Dorsolateral prefrontal cortex (tissue), 122 donors: ENCODE measurements at places on chromosomes 7 and 10. TPM values are rescaled to one million over a fixed set of nuclear protein-coding genes. Genes with fewer than 3 reads are reported as not detected.

ZNF503 gene
- total RNA-seq: 12.0 TPM

NT5C2 gene
- total RNA-seq: 87.8 TPM

LRMDA gene
- total RNA-seq: 18.9 TPM

SLC13A1 gene
- not detected for total RNA-seq

KCNIP2 gene
- 109 TPM for total RNA-seq

RPP30 gene
- 36.6 TPM for total RNA-seq

UPK3B gene
- 2.6 TPM for total RNA-seq

IFIT1B gene
- total RNA-seq: 0.92 TPM

ZC3HAV1L gene
- total RNA-seq: 3.3 TPM

GRCh38 chr7:136502162-136502561 is 366.3 kb upstream of the CHRM2 start:
- no peak for DNase-seq

DNA sequence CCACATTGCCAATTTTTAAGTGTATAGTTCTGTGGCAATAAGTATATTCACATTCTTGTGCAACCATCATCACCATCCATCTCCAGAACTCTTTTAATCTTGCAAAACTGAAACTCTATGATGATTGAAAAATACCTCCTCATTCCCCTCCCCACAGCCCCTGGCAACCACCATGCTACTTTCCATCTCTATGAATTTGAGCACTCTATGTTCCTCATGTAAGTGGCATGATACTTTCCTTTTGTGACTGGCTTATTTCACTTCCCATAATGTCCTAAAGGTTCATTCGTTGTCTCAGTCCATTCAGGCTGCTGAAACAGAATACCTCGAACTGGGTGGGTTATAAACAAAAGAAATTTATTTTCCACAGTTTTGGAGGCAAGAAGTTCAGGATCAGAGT is 23.4 kb upstream of the EGR2 start:
- no peak for DNase-seq

DNA sequence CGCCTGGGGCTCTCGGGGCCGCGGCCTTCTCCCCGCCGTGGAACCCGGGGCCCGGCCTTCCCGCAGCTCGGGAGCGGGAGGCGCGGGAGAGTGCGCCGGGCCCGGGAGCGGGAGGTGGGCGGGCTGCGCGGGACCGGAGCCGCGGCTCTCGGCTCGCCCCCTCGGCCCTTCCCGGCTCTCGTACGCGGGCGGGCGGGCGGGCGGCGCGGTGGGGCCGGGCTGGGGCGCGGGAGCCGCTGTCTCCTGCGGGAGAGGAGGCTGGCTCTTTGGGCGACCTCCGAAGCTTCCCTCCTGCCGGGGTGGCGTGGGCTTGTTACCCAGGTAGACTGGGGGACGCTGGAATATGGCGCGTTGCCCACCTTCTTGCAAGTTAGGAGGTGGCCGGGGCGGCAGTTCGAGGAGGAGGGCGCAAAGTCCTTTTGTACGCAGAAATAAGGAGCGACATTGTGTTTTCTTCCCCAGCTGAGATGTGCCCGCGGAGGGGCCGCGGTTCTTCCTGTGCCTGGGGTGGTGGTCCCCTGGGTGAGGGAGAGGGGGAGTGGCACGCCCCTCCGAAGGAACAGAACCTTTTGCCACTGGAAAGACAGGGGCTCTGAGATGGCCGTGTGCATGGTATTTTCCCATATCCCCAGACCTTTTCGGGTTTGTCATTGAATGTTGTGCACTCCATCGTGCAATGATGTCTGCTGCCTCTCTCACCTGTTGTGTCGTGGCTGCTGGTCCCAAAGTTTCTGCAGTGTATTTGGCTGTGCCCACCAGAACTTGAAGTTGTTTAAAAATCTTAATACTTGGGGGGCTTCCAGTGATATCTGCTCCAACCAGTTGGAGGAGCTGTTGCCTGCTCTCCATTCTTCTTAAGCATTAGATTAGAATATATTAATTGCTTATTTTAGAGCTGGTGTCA is 844 bp downstream of the NRF1 start:
- DNase-seq: peak; percentile 49

DNA sequence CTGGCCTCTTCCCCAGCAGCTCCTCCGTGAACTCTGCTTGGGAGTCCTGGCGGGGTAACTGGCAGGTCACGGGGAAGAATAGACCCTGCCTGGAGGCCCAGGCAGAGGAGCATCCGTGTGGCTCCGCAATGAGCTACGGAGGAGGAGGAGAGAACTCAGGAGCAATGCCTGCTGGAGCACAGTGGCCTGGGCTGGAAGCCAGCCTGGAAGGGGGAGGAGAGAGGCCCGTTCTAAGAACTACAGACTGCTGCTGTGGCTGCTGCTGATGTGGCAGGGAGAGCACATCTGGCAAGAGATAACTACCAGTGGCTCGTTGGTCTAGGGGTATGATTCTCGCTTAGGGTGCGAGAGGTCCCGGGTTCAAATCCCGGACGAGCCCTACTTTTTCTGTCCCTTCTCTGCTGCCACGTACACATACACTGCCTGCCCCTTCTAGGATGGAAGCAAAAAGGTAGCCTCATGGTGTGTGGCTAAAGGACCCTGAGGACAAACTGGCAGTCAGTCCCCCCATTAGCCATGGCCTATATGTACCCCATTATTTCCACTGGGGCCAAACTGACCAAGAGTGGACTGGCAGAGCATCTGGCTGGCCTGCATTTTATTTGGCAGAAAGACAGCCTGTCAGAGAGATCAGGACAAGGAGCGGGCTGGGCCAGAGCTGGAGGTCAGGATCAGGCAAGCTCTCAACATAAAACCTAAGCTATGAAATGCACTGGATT is 7.7 kb upstream of the OPN1SW start:
- DNase-seq: peak; percentile 62

- DNase-seq: no peak
These were observed 779 bp downstream of the NFKB2 start for GRCh38 chr10:102396317-102396650.

DNA sequence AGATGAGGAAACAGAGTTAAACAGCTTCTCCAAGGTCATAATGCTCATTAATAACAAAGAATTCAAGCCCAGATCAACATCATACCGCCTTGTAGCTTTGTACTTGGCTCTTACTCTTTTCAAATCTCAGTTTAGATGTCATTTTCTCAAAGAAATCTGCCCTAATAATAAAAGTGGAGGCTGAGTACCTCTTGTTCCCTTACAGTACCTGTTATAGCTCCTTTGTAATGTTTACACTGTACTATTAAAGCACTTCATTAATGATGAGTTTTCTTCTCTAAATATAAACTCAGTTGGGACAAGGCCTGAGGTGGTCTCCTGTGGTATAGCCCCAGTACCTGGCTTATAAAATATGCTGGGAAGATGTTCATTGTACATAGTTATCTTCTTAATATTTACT is 7.8 kb downstream of the SMNDC1 start:
- no peak for DNase-seq

DNA sequence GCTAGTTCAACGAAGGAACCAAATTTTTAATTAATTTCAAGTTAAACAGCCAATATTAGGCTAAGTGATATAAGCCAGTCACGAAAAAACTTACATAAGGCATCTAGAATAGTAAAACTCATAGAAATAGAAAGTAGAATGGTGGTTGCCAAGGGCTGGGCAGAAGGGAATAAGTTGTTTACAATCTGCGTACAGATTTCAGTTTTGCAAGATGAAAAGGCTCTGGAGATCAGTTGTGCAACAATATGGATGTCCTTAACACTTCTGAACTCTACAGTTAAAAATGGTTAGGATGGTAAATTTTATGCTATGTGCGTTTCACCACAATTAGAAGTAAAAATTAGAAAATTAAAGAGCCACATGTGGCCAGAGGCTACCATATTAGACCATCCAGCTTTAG is 13.3 kb downstream of the SCRN1 start:
- no peak for DNase-seq

DNA sequence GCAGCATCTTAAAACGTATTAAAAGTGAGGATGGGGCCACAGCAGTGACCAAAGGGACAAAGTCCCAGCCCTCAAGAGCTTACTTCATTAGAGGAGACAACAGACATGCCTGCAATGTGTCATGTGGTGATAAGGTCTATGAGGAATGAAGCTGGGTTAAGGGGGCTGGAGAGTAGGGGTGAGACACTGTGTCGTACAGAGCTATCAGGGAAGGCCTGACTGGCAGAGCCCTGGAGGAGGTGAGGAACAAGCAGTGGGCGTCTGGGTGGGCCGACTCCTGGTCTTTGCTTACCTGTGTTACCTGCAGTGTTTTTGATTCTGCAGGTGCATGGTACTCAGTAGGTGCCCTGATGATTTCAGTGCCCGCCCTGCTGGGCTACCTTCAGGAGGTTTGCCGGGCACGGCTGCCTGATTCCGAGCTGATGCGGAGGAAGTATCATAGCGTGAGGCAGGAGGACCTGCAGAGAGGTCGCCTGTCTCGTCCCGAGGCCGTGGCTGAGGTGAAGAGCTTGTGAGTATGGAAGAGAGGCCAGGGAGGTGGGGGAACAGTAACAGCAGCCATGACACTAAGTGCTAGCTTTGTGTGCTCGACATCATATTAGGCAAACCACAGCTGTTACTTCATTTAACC is 7.6 kb downstream of the ZFYVE27 start:
- DNase-seq: no peak

DNA sequence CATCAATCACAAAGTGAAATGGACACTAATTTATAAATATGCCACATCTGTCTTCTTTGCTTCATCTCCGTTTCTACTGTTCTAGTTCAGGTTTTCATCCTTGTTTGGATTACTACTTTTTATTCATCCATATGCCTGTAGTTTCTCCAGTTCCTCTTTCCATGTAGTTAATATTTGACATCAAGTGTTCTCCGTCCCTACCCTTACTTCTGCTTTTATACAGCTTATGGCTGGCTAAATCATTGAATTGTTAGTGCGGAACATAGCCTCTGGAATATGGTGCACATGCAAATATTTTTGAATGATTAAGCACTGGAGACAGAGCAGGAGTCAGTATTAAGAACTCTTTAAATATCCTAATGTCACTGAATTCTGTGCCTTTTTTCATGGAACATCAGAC is 230.0 kb upstream of the PPP1R3A start:
- DNase-seq: no peak

DNA sequence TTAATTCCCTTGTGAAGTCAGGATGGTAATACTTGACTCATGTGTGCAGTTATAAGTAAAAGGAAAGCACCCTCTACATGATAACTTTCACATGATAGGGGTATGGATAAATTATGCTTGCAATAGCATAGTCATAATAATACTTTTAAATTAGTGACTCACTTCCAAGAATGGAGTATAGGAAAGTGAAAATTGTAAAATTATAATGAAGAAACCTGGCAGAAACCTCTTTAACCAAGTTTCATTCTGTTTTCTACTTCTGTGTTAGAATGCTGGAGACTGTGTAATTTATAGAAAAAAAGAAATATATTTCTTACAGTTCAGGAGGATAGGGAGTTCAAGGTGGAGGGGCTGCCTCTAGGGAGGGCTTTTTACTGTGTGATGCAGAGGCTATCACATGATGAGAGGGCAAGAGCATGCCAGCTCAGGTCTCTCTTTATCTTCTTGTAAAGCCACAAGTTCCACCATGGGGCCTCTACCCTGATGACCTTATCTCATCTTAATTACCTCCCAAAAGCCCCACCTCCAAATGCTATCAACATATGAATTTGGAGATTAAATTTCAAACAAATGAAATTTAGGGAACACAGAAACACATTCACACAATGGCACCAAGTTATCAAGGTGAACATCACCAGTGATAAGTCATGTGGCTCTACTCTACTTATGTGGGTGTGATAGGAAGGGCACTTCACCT is 43.2 kb downstream of the HDAC9 start:
- no peak for DNase-seq

DNA sequence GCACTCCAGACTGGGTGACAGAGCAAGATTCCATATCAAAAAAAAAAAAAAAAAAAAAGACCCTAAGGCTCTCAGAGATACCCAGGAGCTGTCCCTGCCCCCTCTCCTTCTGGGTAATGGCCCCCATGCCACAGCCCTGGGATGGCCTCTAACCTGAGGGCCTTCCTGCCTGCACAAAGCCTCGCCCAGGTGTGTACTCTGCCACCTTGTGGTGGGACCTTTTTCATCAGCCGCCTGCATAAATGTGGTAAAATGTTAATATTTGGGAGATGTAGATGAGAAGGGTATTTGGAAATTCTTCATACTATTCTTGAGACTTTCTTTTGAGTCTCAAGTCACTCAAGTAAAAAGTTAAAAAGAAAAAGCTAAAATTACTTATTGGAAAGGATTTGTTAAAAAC is 46.3 kb upstream of the RNF216 start:
- no peak for DNase-seq

DNA sequence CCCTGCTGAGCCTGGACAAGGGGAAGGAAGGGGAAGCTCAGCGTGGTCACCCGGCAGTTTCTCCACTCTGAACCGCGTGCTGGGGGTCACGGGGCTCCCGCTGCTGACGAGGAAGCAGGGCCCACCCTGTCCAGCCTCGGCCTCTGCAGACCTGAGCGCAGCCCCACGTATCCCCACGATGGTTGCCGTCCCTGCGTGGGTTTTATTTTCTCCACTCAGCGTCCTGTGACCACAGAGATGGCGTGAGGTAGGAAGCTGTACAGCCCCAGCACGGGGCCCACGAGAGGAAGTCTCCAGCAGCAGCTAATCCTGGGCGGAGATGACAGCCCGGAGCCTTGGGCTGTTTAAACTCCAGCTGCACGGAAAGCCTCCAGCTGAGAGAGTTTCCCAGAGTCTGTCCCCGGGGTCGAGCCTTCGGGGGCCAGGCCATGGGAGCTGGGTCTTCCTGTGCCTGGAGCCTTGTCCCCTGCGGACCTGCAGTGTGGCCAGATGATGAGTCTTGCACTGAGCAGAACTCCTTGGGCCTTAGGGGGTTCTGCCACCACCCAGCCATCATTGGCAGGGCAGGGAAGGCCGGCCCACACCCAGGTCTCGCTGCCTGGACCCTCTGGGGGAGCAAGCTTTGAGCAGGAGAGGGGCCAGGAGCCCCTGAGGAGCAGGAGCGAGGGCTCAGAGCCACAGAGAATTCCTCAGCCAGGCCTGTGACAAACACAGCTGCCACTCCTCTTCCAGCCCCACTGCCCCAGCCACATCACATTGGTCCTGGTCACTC is 72.8 kb upstream of the FAM20C start:
- DNase-seq: no peak

DNA sequence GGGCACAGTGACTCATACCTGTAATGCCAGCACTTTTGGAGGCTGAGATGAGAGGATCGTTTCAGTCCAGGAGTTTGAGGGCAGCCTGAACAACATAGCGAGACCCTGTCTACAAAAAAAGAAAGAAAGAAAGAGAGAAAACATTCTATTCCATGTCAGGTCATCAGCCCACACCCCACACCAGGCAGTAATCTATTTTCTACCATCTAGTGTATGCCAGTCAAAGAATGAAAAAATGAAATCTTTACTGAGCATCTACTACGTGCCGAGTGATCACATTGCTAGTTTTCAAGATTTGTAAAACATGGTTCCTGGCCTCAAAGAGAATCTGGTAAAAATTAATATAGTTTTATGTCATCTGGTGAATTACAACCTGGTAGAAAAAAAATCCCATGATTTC is 3.1 kb upstream of the EPHB4 start:
- no peak for DNase-seq
